Activated naive CD8-positive, alpha-beta T cell treated with anti-CD3 and anti-CD28 coated beads, Interleukin-2, amount 10 ng/mL, durations not matched to agents 7 days and 5 days (primary cell): ENCODE measurements at places on chromosomes 11 and 22. TPM values are rescaled to one million over a fixed set of nuclear protein-coding genes. Genes with fewer than 3 reads are reported as not detected.

GRCh38 chr11:86151174-86152005 lies 82.5 kb upstream of the PICALM start:
- peaks cover 25% of the 10 kb centered on the region for H3K4me1 ChIP-seq
- DNase-seq: no peak
- peaks cover 3% of the 10 kb centered on the region for H3K27me3 ChIP-seq
- peak overlapping the region; percentile 18 for H3K27ac ChIP-seq

DNA sequence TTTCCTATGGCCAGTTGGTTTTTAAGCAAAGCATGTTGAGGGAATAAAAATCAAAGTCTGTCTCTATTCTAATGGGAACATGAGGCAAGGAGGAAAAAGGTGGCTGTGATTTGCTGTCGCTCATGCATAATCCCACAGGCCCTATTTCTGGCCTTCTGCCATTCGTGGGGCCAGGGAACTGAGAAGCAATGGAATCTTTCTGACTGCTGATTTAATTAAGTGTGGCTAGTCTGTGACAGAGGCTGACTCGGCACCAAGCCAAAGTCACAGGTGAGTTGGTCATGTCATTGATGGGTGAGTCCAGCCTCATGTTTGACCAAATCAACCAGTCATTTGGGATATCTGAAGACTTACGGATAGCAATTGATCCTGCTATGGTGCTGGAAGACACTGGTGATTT lies 429.3 kb upstream of the CADM1 start:
- no peaks in the 10 kb centered on the region for H3K36me3 ChIP-seq
- no peak for DNase-seq
- no peak overlapping the region for H3K27ac ChIP-seq
- no peak overlapping the region for H3K4me3 ChIP-seq
- no peaks in the 10 kb centered on the region for H3K27me3 ChIP-seq

GRCh38 chr11:106231591-106231990 lies 154.1 kb downstream of the AASDHPPT start:
- H3K27me3 ChIP-seq: no peaks in the 10 kb centered on the region
- H3K4me3 ChIP-seq: no peak overlapping the region
- DNase-seq: no peak
- H3K4me1 ChIP-seq: no peaks in the 10 kb centered on the region
- H3K36me3 ChIP-seq: no peaks in the 10 kb centered on the region

- H3K27ac ChIP-seq: no peak overlapping the region
- peaks cover 14% of the 10 kb centered on the region for H3K4me1 ChIP-seq
- H3K27me3 ChIP-seq: no peaks in the 10 kb centered on the region
- H3K4me3 ChIP-seq: no peak overlapping the region
Measured at GRCh38 chr22:17235149-17235655, 16.0 kb upstream of the ADA2 start.

DNA sequence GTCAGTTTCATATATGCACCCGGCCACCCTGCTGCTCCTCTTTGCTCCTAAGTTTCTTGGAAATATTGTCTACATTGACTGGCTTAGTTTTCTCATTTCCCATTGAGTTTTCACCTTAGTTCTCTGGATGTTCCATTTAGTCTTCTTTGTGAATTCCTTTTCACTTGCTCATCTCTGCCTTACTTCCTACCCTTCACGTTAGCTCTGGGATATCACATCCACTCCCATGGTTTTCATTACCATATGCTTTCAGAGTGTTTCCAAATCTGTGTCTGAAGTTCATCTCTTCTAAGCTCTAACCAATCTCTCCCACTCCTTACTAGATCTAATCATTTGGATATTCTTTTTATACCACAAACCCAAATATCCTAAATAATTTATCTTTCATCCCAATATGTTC lies 226.4 kb downstream of the FAM76B start:
- H3K36me3 ChIP-seq: peaks cover 6% of the 10 kb centered on the region
- H3K27me3 ChIP-seq: peaks cover 7% of the 10 kb centered on the region
- H3K27ac ChIP-seq: no peak overlapping the region
- H3K4me1 ChIP-seq: peaks cover 1% of the 10 kb centered on the region
- DNase-seq: no peak

DNA sequence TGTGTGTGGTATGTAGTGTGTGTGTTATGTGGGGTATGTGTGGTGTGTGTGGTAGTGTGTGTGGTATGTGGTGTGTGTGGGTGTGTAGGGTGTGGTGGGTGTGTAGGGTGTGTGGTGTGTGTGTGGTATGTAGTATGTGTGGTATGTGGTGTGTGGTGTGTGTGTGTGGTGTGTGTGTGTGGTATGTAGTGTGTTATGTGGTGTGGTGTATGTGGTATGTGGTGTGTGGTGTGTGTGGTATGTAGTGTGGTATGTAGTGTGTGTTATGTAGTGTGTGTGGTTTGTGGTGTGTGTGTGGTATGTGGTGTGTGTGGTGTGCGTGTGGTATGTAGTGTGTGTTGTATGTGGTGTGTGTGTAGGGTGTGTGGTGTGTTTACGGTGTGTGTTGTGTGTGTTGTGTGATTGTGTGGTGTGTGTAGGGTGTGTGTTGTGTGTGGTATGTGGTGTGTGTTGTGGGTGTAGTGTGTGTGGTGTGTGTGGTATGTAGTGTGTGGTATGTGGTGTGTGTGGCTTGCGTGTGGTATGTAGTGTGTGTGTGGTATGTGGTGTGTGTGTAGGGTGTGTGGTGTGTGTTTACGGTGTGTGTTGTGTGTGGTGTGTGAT lies 4.2 kb upstream of the PPP6R2 start:
- H3K4me3 ChIP-seq: no peak overlapping the region
- no peaks in the 10 kb centered on the region for H3K36me3 ChIP-seq
- peak; percentile 36 for DNase-seq
- no peak overlapping the region for H3K27ac ChIP-seq

- H3K36me3 ChIP-seq: peaks cover 17% of the 10 kb centered on the region
- no peaks in the 10 kb centered on the region for H3K27me3 ChIP-seq
- no peak overlapping the region for H3K4me3 ChIP-seq
- DNase-seq: no peak
- H3K27ac ChIP-seq: no peak overlapping the region
- H3K4me1 ChIP-seq: peaks cover 24% of the 10 kb centered on the region
Measured at GRCh38 chr11:46677991-46678740, 22.3 kb downstream of the ARHGAP1 start.

- DNase-seq: no peak
- H3K36me3 ChIP-seq: no peaks in the 10 kb centered on the region
- peaks cover 6% of the 10 kb centered on the region for H3K27me3 ChIP-seq
- no peak overlapping the region for H3K27ac ChIP-seq
- peaks cover 8% of the 10 kb centered on the region for H3K4me1 ChIP-seq
Measured at GRCh38 chr11:87351676-87352075, 313.9 kb downstream of the TMEM135 start.

GRCh38 chr11:82978422-82979099 lies 77.0 kb downstream of the DDIAS start:
- peaks cover 21% of the 10 kb centered on the region for H3K4me1 ChIP-seq
- DNase-seq: no peak
- H3K36me3 ChIP-seq: peaks cover 25% of the 10 kb centered on the region
- peak overlapping the region; percentile 2 for H3K4me3 ChIP-seq
- H3K27me3 ChIP-seq: no peaks in the 10 kb centered on the region

DNA sequence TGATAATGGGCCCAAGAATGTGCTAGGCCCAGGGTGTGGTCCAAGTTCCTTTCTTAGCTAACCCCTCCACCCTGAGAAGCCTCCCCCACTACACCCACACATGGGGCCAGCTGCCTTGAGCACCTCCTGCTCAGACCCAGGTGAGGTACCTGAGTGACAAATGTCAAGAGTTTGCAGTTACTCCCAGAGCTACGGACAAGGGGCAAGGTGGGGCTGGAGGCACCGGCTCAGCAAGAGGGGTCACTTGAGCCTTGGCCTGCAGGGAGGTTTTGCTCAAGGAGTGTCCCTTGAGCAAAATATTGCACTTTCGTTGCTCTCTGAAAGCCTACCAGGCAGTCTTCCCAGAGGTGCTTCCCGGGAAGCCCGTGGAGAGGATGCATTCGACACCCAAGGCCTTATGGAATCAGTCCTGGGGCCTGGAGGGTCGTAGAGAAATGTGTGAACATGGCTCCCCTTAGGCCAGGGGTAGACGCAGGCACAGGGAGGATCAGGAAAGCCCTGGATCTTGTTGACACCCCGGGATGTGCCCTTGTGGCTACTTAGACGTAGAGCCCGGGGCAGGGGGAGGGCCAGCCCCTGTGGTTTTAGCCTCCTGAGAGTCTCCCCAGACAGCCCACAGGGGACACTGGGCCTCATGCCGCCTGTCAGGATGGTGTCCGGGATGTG lies 114.2 kb downstream of the KCNQ1 start:
- no peak overlapping the region for H3K4me3 ChIP-seq
- H3K4me1 ChIP-seq: no peaks in the 10 kb centered on the region
- H3K27ac ChIP-seq: no peak overlapping the region
- no peaks in the 10 kb centered on the region for H3K36me3 ChIP-seq
- DNase-seq: no peak

DNA sequence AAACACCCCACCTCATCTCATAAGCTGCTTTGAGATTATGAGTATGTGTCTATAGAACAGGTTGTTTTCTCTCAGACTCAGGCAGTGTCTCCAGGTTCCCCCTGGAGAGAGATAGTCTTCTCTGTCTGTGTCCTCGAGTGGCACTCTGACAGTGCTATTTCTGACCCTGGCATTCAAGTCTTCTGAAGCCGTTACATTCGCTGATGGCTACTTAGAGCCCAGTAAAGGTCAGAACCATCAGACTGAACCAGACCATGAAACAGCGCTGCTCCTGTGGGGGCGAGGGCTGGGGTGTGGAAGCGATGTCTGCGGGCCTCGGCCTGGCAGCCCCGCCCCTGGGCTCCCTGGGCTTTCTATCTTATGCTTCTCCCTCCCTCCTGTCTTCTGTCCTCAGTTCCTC lies 23.5 kb downstream of the SHISA8 start:
- H3K4me3 ChIP-seq: no peak overlapping the region

DNA sequence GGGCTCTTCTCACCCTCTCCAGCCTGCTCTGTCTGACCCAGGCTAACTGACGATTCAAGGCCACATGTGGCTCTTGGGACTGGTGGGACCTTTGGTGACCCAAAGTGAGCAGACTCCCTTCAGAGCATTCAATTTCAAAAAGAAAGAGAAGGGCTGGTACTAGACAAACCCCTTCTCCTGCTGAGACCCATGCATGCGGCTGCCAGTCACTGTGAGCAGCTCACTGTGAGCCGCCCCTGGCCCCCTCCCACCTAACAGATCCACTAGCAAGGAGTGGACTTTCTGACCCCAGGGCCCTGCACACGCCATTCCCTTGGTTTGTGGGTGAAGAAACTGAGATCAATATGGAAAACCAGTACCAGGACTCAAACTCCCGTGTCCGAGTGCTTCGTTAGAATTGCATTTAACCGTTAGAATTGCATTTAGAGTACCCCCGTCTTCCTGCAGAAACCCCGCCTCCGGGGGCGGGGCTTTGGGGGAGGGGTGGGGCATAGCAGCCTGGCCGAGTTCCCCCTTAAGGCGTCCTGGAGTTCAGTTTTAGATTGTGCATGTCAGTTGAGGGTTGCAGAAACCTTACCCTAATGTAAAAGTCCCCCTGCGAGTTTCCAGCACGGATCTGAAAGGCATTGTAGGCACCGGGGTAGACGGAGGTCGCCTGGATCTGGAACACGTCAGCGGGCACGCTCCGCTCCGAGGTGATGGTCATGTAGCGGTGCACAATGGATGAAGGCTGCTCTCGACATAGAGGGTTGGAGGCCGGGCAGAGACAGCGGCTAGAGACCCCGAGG lies 5.1 kb downstream of the EFEMP2 start:
- H3K4me1 ChIP-seq: peaks cover 25% of the 10 kb centered on the region
- H3K27me3 ChIP-seq: no peaks in the 10 kb centered on the region
- H3K27ac ChIP-seq: no peak overlapping the region
- no peak for DNase-seq
- H3K36me3 ChIP-seq: peaks cover 16% of the 10 kb centered on the region
- no peak overlapping the region for H3K4me3 ChIP-seq

GRCh38 chr11:60111793-60112192 lies 23.3 kb downstream of the MS4A2 start:
- H3K27me3 ChIP-seq: peaks cover 7% of the 10 kb centered on the region
- H3K4me3 ChIP-seq: no peak overlapping the region
- H3K27ac ChIP-seq: no peak overlapping the region
- no peak for DNase-seq

- H3K36me3 ChIP-seq: peaks cover 10% of the 10 kb centered on the region
- no peaks in the 10 kb centered on the region for H3K27me3 ChIP-seq
- no peak overlapping the region for H3K4me3 ChIP-seq
- H3K4me1 ChIP-seq: no peaks in the 10 kb centered on the region
Measured at GRCh38 chr11:64372021-64372420, 13.1 kb downstream of the RPS6KA4 start.

- DNase-seq: no peak
- no peaks in the 10 kb centered on the region for H3K36me3 ChIP-seq
- H3K4me3 ChIP-seq: no peak overlapping the region
- H3K27ac ChIP-seq: no peak overlapping the region
Measured at GRCh38 chr11:116454020-116454645, 318.7 kb downstream of the BUD13 start.

DNA sequence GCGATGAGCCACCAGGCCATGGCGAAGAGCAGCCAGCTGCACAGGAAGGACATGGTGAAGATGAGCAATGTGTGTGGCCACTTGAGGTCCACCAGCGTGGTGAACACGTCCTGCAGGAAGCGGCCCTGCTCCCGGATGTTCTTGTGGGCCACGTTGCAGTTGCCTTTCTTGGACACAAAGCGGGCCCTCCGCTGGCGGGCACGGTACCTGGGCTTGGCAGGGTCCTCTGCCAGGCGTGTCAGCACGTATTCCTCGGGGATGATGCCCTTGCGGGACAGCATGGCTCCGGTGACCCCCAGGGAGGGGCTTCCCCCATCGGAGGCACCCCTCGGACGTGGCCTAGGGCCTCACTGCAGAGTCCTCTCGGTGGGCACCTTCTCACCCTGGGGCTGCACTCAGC lies 648 bp downstream of the KCNJ11 start:
- peaks cover 14% of the 10 kb centered on the region for H3K4me1 ChIP-seq
- no peaks in the 10 kb centered on the region for H3K36me3 ChIP-seq
- peak overlapping the region; percentile 50 for H3K4me3 ChIP-seq

DNA sequence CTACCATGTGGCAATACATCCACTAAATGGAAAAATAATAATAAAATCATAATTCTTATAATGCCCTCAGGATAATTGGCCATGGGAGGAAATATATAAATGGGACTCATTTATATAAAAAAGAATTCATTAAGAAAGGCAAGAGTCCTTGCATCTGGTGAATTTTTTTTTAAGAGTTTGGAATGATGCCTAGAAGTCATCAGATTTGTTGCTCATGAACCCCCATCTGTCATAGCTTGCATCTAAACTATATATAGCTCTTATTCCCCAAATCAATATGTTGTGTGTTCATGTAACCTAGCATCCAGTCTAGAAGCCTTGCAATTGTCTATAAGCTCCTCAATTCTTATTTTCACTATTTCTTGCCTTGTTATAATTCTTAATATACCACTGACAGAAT lies 75.9 kb downstream of the CADM1 start:
- no peak overlapping the region for H3K4me3 ChIP-seq
- no peak overlapping the region for H3K27ac ChIP-seq
- no peaks in the 10 kb centered on the region for H3K27me3 ChIP-seq
- no peaks in the 10 kb centered on the region for H3K4me1 ChIP-seq
- DNase-seq: no peak
- no peaks in the 10 kb centered on the region for H3K36me3 ChIP-seq

The RCOR2 gene
- 0.58 TPM for total RNA-seq

The ALDH3B2 gene
- not detected for total RNA-seq

The OOSP2 gene
- not detected for total RNA-seq

The LARGE2 gene
- 2.7 TPM for total RNA-seq

The RASGRP2 gene
- 162 TPM for total RNA-seq
